ENCODE measurements at places on chromosomes 4 and X.

DNA sequence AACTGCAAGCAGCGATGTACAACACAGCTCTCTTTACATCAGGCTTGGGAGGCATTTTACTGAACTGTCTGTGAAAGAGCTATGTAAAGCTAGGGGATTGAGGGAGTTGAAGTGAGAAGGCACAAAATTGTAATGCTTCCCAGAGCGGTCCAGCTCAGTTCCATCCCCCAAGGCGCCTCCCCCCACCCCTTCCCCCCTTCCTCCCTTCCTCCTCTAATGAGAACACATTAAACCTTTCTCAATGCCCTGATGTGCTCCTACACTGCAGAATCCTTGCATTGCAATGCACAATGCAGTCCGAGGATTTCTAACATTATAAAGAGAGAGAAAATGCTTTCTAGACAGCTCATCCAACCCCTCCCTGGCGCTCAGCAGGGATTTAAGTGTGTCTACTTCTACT, 73.9 kb downstream of the CXXC4 start:
- DNase-seq: no peak

- no peak for DNase-seq
Measured at GRCh38 chr4:108772402-108772801, 9.5 kb upstream of the ETNPPL start.

DNA sequence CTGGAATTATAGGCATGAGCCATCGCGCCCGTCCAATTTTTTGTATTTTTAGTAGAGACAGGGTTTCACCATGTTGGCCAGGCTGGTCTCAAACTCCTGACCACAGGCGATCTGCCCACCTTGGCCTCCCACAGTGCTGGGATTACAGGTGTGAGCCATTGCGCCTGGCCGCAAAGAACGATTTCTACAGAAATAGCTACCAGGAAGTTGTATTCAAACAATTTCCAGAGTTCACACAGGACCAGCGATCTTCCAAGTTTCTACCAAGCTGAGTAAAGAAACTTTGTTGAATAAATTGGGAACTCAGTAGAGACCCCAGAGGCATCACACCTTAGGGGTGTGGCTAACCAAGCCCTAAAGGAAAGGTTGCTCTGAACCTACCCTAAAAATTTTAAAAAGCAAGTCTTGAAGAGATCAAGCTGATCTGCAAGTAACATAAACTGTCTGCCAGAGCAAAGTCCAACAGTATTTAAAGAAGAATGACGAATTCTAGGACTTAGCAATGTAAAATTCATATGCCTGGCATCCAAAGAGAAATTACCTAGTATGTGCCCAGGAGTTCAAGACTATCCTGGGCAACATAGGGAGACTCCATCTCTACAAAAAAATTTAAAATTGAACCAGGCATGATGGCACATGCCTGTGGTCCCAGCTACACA, 48.4 kb upstream of the USP9X start:
- no peak for DNase-seq

GRCh38 chrX:18885328-18886004, 98.4 kb downstream of the PHKA2 start:
- DNase-seq: no peak

DNA sequence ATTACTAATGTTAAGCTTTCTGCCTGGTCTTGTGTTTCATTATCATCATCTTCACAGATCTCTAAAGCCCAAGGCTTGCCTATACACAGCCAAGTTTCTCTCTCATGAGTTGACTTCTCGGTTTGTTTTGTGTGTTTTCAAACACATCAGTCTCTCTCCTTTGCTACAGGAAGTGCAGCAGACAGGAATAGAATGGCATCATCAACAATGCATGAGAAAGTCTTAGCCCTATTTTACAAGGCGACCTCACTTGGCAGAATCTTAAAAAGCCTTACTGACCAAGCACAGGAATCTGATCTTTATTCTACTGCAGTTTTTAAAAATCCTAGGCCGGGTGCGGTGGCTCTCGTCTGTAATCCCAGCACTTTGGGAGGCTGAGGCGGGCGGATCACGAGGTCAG, 36.8 kb downstream of the CC2D2A start:
- no peak for DNase-seq

GRCh38 chrX:97616883-97617530, 733.3 kb downstream of the RPA4 start:
- DNase-seq: no peak

GRCh38 chrX:150548251-150548650, 20.2 kb upstream of the MTM1 start:
- DNase-seq: no peak

GRCh38 chr4:81257021-81257420, 42.0 kb upstream of the PRKG2 start:
- DNase-seq: no peak

DNA sequence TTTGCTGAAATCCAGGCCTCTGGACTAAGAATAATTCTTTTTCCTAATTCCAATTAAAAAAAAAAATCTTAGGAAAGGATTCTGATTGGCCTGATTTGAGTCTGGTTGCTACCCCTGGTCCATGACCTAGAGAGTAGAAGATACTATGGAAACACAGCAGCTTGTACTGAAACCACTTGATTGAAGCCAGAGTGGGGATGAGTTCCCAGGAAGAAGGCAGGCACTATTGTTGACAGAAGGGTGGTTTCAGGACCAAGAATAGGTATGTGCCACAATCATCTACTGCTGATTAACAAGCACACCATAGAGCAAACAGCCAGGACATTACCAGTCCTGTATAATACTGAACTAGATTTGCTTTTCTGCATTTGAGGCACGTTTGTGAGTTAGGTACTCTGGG, 29.6 kb downstream of the STX18 start:
- DNase-seq: no peak

DNA sequence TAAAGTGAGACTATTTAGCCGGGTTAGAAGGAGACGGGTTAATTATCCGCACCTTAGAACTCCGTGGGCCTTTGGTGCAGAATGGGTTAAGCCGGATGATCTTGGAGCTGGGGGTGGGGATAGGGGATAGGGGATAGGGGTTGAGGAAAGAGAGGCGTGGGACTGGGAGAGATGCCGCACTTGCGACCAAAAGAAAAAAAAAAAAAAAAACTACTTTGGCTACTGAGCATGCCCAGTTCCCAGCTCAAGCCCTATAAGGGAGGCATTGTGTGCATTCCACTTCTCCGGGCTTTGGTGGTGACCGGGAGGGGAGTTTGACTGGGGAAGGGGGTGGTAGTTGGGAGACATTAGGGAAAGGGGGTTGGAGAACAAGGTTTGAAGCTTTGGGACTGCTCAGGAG, at the start of gene SLITRK4:
Gene SLITRK4 (minus strand): TSS at position 187 of the 400 bp plus-strand sequence. CDS start 4,993 bp downstream, outside the sequence.
- DNase-seq: no peak

DNA sequence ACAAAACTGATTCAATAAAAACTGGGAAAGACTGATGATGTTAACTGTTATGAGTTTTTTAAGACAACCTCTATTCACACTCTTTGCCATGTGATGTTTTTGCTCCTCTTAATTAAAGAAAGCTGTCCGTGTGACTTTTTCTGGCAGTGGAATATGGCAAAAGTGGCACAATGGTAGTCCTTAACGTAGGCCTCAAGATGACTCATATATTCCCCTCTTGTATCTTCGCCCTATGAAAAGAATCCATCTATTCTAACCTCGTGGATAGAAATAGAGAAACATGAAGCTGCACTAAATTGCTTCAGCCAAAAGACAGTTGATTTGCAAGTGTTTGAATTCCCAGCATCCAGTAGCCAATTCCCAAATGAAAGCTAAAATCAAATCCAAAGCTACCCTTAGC, 603.8 kb upstream of the PCDH7 start:
- no peak for DNase-seq

GRCh38 chrX:125308653-125309052, 11.0 kb upstream of the TEX13C start:
- no peak for DNase-seq

All from T-cell (primary cell).